Activated naive CD4-positive, alpha-beta T cell treated with anti-CD3 and anti-CD28 coated beads, Interleukin-2, amount 50 U/mL, for 72 hours (primary cell): ENCODE measurements at places on chromosomes 4 and X.
A peak's percentile ranks its signal among the peaks of the same experiment; 100 is the strongest.

- DNase-seq = no peak
Observed at GRCh38 chrX:124211312-124211942, 121.0 kb upstream of the TEX13D start.

DNA sequence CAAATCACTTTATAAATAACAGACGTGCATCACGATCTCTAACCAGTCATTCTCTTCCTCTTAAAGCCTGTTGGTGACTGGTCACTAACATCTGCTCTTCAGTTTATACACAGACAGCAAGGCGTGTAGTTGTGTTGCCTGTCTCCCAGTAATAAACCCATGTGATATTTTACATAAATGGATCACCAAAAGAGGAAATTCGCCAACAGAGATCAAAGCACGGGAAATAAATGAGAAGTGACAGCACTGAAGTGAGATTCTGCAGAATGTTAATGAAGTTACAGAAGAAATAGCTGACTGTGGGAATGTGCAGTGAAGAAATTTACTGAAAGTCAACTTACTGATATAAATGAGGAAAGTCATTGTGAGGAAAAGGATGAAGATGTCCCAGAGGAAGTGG, 47.0 kb downstream of the AFF1 start:
- DNase-seq = no peak

DNA sequence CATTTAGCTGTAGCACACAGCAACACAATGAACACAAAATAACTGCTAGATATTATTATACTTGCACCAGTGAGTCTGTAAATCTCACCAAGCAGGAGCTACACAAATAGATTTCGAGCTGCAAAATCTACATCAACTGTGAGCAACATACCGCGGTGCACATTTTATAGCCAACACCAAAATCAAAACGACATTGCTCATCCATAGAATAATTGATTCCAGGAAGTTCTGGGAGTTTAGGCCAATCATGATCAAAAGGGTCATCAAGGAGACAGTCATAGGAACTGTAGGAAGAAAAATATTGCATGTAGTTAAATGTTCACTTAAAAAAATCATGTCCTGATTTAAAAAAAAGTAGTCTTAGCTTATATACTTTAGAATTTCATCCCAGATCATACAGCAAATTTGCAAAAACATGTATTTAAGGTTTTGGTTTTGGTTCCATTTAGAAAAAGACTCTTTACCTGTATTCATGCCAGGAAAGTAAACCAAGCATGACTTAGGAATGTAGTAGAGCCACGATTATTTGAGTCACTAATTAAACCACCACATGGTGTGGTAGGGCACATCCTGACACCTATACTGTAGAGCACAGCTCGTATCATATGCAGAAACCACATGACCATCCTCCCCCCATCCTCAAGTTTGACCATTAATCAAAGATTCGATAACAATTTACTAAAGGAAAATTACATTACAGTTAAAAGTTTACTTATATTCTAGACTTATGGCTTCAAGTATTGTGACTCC, 250.4 kb downstream of the ADAMTS3 start:
- DNase-seq = no peak

- no peak for DNase-seq
Observed at GRCh38 chrX:108304210-108304609, 134.0 kb downstream of the COL4A6 start.

GRCh38 chr4:152894673-152895072, 41.5 kb upstream of the FHDC1 start:
- no peak for DNase-seq

GRCh38 chrX:63889001-63889400, 104.0 kb upstream of the ARHGEF9 start:
- DNase-seq = no peak

DNA sequence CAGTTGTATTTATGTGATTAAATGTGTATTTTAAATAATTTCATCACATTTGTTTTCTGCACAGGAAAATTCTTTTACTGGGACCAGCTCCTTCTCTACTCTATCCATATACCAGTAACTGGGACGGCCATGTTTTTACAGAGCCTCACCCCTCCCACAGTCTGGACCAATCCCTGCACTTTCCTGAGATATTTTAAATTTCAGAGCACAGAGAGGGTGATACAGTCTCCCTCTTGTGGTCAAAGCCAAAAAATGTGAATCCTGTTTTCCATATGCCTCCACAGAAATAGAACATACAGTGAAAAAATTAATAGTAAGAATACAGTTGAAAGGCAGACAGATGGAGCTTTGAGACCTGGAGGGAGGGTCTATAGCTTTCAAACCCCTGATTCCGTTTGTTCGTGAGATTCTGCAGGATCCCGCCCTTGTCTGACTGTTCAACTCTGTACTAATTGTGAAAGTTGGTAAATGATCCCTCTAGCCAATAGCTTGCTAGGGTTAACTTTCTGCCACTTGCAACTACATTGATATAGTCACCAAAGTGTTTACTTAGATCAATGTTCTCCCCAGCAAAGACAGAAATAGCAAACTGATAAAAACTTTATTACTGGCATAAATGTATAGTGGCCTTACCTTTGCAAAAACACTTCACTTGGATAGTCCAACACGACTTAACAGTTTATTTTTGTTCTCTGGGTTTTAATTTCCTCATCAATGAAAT, 172.2 kb downstream of the PPARGC1A start:
- DNase-seq = no peak

DNA sequence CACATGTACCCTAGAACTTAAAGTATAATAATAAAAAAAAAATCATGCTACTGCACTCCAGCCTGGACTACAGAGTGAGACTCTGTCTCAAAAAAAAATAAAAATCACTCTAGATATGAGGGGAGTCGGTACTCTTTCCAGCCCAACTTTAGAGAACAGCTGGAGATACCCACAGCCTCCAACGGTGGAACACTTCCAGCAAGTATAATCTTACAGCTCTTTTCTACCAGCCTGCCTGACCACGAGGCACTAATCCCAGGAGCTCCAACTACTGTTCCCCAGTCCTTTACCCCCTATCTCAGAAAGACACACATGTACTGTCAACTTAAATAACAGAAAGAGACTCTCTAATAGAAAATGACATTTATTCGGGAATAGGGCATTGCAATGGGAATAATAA, 46.8 kb downstream of the STEEP1 start:
- no peak for DNase-seq

- DNase-seq = no peak
Observed at GRCh38 chr4:118865091-118865708, 23.5 kb upstream of the SYNPO2 start.

- DNase-seq = no peak
Observed at GRCh38 chrX:78958419-78959116, 13.4 kb downstream of the P2RY10 start.

- DNase-seq = no peak
Observed at GRCh38 chrX:119041175-119041574, 31.6 kb upstream of the CT47C1 start.

DNA sequence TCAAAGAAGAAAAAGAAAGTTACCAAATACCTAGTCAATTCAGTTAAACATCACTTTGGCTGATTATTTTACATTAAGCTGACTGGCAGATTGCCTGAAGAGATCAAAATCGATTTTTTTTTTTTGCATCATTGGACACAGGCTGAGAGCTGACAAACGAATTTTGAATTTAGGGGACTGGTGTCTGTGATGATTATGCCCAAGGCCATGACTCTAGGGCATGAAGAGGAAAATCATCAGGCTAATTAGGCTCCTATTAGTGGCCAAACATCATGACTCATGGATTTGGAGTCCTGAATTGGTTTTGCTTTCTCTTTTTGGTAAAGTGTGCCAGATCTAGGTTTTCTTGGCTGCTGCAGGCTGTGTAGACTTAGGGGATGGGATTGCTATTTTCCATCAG, 829.3 kb upstream of the LCORL start:
- DNase-seq = no peak

DNA sequence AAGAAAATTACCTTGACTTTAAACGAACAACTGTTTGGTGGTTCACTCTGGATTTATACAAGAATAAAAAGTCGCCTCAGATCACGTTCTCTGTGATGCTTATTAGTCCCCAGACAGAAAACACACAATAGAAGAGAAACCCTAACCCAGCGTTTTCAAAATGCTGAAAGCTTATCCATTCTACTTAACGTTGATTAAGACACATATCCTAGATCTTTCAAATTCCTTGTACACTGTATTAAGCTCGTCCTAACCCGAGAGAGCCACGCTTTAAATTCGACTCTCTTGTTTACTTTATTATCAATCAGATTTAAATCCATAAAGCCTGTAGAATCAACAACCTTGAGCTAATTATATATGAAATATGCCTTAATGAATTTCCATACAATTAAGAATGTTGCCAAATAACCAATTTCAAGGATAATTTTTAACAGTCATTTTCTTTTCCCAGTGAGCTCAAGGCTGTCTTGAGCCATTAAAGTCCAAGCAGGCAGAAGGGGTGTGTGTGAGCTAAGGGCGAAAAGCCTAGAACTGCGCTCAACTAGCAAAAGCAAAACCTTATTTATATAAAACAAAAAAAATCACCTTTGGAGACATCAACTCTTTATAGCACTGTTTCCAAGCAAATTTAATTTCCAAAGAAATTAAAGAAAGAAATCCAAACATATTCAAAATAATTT, 981 bp upstream of the PITX2 start:
- no peak for DNase-seq

- DNase-seq = no peak
Observed at GRCh38 chr4:47974566-47974965, 41.9 kb downstream of the CNGA1 start.

DNA sequence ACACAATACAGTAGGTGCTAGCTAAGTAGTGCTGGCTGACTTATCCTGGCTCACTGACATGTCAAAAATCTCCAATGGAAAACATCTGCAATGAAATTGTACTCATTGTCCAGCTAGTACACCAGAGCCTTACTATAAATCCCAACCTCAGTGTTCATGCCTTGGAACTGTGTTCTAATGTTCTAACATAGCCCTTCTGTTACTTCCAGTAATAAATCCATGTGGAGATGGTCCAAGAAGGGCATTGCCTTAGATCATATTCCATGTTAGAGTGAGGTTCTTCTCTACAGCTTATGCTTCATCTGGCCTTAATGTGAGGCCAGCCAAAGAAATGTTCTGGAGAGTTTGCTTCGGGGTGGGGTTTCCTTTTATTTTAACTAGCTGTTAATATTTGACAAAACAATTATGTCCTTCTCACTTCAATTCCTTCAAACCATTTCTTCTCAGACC, 25.1 kb downstream of the ENOX2 start:
- DNase-seq = no peak

DNA sequence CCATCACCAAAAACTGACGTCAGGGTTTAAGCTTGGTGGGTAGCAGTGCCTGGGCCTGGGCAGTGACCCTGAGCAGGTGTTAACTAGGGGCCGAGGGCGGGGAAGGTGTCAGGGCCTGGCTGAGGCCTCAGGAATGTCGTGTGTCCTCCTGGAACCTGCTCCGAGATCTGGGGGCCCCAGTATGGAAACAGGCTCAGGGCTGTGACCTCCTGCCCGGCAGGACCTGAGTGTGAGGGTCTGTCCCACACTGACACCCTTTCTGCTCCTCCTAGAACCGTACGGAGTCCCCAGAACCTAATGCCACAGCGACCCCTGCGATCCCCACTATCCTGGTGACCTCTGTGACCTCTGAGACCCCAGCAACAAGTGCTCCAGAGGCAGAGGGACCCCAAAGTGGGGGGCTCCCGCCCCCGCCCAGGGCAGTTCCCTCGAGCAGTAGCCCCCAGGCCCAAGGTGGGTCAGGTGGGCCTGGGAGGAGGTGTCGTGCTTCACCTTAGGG, 741 bp downstream of the HGFAC start:
- no peak for DNase-seq

DNA sequence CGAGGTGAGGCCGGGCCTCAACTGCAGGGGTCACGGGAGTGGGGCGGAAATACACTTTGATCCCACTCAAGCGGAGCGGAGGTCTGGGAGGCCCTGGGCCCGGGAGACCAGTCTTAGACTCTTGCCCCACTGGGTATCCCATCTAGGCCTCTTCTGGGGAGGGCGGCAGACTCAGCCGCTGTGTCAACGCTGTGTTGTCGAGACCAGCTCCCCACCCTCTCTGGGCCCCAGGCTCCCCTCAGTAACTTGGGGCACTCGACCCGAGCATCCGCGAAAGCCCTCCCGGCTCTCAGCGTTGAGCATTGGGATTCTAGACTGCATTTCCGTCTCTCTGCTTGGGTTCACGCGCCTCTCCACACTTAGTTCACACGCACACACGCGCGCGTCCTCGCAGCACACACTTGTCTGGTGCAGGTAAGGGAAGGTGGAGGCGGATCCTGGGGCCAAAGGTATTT, 1.7 kb downstream of the NKX3-2 start:
- peak; percentile 20 for DNase-seq

DNA sequence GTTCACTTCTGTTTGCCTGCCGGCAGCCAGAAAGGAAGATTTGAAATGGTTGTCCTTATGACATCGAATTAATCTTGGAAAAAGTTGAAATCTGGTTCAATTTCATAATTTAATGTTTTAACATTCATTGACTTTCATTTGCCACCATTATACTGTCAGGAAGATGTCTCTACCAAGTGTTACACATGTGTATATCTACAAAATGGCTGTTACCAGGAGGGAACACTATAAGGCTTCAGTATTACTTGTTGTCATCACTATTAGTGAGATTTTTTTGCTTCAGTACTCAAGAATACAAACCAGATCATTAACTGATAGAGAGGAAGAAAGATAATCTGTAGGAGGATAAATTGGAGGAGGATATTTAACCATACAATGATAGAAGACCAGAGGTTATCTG, 71.2 kb downstream of the TSPAN7 start:
- no peak for DNase-seq

DNA sequence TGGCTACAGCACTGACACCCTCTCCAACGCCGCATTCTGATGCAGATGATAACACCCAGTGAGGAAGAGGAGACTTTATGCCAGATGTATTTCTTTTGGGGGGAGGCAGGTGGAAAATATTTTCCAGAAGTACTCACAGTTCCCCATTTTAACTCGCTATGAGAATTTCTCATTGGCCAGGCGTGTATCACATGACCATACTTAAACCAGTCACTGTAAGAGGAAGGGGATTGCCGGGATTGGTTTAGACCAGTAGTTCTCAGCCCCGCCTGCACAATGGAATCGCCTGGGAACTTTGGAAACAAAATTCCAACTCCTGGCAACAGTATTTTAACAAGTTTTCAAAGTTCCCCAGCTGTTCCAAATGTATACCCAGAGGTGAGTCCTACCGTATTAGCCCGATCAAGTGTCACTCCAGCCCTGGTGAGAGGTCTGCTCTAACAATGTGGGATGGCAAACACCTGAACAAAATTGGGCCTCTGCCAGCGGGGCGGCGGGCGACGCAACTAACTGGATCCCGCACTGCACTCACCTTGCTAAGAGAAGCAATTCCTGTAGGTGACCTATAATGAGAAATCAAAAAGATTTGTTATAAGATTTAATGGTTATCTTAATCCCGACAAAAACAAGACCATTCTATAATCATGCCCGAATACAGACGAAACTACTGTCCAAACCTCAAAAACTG, 2.9 kb upstream of the MSL3 start:
- no peak for DNase-seq
